Left kidney (tissue), 8 donors: ENCODE measurements at places on chromosomes 7 and 10.

DNA sequence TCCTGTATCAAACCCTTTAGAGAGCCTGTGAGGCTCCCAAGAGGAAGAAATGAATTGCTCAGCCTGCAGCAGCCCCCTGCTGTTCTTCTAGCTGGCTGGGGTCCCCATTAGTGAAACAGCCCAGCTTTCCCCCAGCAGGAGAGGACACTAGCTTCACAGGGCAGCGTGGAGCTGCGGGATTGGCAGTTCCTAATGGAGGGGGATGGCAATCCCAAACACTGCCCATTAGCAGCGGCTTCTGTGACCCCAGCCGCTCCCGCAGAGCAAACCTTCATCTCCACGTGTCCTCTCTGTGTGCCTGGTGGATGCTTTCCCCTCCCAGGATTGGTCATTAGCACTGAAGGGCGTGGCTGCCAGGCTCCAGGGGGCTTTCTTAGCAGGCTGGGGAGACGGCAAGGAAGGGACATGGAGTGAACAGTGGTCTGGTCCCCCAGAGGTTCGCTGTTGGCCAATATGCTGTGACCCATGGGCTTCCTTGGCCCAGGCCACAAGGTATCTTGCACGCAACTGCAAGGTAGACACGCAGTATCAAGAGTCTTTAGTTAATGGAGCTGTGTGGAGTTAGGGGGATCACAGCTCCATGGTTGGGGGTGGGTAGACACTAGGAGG is 322.5 kb upstream of the ZMIZ1 start:
- DNase-seq = no peak

GRCh38 chr10:91592266-91592975 is 40.5 kb downstream of the PPP1R3C start:
- DNase-seq = no peak

DNA sequence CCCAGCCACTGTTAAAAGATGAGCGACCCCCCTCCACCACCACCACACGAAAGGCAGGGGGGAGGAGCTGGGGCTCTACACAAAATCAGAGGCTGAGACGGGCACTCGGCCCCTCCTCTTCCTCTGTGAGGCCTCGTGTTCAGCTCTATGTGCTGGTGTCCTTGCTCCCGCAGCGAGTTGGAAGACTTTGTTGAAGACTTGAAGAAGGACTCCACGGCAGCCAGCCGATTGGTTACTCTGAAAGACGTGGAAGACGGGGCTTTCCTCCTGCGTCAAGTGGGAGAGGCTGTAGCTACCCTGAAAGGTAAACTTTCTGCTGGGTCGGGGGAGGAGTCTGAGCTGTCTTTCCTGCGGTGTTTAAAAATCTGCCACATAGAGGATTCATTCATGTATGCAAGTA is 203.7 kb downstream of the ARHGAP21 start:
- no peak for DNase-seq

DNA sequence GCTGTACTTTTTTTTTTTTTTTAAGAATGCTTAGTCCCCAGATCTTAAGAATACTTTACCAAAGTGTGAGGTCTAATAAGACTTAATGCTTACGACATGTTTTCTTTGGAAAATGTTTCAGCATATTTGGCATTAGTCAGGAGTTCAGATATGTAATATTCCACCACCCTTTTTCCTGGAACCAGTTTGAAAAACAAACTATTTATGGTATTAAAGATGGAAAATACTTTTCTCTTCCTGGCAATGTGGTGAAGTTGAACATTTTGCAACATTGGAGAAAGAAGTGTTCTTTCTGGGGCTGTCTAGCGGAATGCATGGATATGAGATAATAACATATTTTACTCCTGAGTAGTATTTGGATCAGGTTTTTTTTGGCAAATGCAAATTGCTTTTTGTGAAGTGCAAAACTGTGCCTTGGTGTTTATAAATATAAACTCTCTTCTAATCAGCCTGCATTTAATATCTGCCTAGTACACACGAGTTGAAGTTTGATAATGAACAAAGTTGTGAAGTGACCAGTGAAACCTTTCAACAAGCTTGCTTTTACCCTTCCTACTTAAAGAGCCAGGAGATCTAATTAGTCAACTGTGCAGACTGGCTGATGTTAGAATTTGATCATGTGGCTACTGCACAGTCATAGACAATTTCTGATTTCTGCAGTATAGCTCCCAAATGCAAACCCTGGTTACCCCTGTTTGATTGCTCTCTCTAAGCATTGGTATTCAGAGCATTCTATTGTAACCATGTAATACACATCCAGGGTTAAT is 20.9 kb downstream of the MAP3K8 start:
- DNase-seq = no peak

DNA sequence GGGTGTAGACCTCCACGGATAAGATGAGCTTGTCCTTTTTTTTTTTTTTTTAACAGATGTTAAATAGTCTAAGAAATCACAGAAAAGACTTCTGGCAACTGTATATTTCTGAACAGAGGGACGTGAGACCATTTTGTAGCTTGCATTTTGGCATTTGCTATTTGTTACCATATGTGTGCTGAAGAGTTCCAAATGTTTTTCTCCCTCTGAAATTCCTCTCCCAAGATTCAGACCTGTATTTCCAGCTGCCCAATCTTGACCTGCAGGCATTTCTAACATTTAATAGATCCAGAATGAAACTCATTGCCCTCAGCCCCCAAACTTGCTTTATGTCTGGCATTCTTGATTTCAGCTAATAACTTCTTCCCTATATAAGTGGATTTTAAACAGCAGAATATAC is 223.1 kb upstream of the FZD1 start:
- DNase-seq = no peak

DNA sequence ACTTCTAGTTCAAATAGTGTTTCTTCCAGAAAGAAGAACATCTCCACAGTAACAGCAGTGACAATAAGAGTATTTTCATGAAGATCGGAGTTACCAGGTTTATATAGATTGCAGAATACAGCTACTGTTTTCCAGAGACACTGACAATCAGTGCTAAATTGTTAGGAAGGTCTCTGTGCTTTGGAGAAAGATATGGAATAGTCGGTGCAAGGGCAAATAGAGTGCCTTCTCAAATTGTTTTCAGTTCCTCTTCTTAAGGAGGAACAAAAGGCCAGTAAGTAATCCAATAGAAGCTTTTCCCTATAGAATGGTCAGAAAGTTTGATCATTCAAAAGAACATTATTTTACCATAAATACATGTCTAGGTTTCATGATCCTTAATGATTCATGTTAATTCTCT is 2.6 kb upstream of the KIAA1217 start:
- no peak for DNase-seq

GRCh38 chr10:126536656-126537055 is 133.8 kb downstream of the C10orf90 start:
- no peak for DNase-seq
